ENCODE measurements at places on chromosomes 5 and 9.
A peak's percentile ranks its signal among the peaks of the same experiment; 100 is the strongest.

DNA sequence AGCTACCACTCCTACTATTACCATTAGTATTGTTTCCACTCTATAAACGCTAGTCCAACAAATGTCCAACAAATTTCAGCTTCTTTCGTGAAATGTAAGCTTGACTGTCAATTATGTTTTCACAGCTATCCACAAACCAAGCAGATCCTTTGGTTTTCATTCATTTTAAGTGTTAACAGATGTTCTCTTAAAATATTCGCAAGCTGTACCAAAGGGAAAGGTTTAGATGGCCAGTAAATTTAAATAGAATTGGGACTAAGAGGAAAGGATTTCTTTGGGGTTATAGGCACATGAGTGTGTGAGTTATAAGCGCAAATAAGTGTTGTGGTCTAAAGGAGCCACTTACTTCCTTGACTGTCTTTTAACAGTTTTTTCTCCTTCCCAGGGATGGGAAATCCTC, 136.8 kb upstream of the ADRA1B start:
- no peaks in the 10 kb centered on the region for H3K4me1 ChIP-seq
- no peak overlapping the region for H3K27ac ChIP-seq
- H3K27me3 ChIP-seq: no peaks in the 10 kb centered on the region

GRCh38 chr5:93070938-93071337, 510.1 kb downstream of the NR2F1-AS1 start:
- H3K27me3 ChIP-seq: no peaks in the 10 kb centered on the region
- peak overlapping the region; percentile 21 for H3K27ac ChIP-seq
- H3K4me3 ChIP-seq: no peak overlapping the region
- no peaks in the 10 kb centered on the region for H3K4me1 ChIP-seq
- no peak for DNase-seq
- H3K36me3 ChIP-seq: no peaks in the 10 kb centered on the region

GRCh38 chr5:179288101-179288808, 57.0 kb downstream of the ADAMTS2 start:
- no peak overlapping the region for H3K4me3 ChIP-seq
- peaks cover 7% of the 10 kb centered on the region for H3K4me1 ChIP-seq
- no peak overlapping the region for H3K27ac ChIP-seq
- peak; percentile 46 for DNase-seq
- H3K27me3 ChIP-seq: no peaks in the 10 kb centered on the region
- no peaks in the 10 kb centered on the region for H3K36me3 ChIP-seq

DNA sequence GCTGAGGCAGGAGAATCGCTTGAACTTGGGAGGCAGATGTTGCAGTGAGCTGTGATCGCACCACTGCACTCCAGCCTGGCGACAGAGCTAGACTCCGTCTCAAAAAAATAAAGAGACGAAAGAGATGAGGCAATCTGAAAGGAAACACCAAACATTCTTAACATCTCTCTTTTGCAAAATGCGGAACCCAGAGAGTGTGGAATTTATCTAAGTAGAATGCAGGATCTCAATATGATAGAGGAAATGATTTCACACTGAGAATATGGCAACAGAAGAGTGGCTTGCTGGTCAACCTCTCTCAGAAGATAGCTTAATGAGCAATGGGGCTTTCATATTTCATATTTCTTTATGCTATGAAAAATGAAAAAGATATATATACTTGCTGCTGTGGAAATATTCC, 33.4 kb upstream of the PCA3 start:
- no peak overlapping the region for H3K27ac ChIP-seq
- no peaks in the 10 kb centered on the region for H3K4me1 ChIP-seq
- H3K27me3 ChIP-seq: no peaks in the 10 kb centered on the region

DNA sequence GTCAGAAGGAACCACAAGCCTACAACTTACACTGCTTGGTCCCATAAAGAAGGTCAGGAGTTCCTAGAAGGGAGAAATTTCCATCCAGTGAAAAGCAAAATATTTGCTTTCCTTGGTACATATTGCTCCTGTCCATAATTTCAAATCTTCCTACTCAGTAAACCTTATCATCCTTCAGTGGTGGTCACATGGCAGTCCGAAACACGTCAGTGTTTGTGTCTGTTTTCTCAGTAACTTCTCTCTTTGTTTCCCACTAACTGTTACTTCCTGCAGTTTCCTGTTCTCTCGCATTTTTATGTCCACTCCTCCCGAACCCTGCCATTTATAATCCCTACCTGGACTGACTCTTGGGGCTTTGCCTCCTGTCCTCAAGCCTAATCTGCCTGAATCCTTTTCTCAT, 129.1 kb downstream of the FANCC start:
- no peaks in the 10 kb centered on the region for H3K27me3 ChIP-seq
- peaks cover 22% of the 10 kb centered on the region for H3K4me1 ChIP-seq
- no peaks in the 10 kb centered on the region for H3K36me3 ChIP-seq
- DNase-seq: no peak

- DNase-seq: no peak
- H3K27me3 ChIP-seq: no peaks in the 10 kb centered on the region
- peaks cover 5% of the 10 kb centered on the region for H3K4me1 ChIP-seq
- no peak overlapping the region for H3K4me3 ChIP-seq
- H3K36me3 ChIP-seq: no peaks in the 10 kb centered on the region
Observed at GRCh38 chr5:153907170-153907775, 131.4 kb downstream of the FAM114A2 start.

DNA sequence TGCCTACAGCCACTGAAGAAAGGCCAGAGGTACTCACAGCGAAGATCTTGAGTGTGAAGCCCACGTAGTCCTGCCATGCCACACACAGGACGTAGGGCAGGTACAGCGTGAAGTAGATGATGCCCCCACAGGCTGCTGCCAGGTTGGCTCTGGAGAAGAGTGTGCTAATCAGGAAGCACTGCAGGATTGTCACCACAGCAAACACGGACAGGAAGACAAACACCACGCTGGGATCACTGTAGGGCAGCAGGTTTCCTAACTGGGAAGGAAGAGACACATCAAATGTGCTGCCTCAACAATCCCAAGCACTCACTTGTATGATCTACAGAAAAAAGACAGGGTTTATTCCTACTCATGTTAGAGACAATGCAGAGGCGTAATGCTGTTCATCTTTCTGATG, 63.0 kb downstream of the NIPSNAP3B start:
- H3K27me3 ChIP-seq: no peaks in the 10 kb centered on the region
- no peak for DNase-seq
- peaks cover 97% of the 10 kb centered on the region for H3K36me3 ChIP-seq
- H3K27ac ChIP-seq: no peak overlapping the region
- H3K4me1 ChIP-seq: no peaks in the 10 kb centered on the region
- no peak overlapping the region for H3K4me3 ChIP-seq

- no peak for DNase-seq
- peaks cover 29% of the 10 kb centered on the region for H3K4me1 ChIP-seq
- no peaks in the 10 kb centered on the region for H3K36me3 ChIP-seq
Observed at GRCh38 chr5:151224372-151224771, 480 bp upstream of the CCDC69 start.

DNA sequence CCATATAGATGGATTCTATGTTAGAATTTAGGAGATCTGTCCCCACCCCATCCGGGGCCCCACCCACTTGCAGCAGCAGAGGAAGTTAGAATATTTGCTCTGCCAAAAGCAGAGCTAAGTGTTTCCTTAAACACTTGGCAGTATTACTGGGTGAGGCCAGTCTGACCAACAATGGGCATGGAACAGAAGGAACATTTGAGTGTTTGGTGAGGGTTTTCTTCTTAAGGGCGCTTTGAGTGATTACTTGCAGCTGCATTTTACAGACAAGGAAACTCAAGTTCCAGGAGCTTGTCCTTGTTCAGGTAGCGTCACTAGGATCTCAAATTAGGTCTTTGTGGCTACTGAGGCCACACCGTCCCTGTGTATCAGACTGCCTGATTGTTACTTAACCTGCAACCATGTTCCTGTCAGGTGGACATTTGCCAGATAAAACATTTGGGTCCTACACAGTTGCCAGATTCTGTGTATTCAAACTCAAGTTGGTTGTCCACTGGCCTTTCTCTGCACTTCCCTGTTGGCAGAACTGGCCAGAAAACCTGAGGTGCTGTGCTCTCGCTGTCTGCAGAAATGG, 59.3 kb downstream of the SLC46A2 start:
- peaks cover 9% of the 10 kb centered on the region for H3K36me3 ChIP-seq
- peak; percentile 87 for DNase-seq
- no peaks in the 10 kb centered on the region for H3K27me3 ChIP-seq

DNA sequence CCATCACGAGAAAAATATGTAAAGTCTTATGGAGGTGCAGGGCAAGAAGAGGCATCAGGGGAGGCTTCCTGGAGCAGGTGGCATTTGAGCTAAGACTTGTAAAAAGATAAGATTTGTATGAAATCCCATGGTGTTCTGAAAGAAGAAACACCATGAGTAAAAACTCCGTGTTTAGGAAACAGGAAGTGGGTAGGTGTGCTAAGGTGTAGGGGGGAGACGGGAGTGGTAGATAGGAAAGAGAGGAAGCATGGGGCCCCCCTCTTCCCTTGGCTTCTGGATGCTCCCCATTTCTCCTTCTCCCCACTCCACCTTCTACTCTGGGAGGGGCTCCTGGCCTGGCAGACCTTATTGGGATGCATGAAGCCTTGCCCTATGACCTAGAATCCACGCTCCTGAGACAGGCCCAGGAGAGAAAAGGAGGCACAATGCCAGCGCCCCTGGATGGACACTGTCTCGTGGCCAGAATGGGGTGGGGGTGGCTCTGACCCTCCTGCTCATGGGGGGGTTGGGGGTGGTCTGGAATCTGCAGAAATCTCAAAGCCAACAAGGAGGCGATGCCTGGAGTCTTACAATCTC, 103.6 kb downstream of the GTF3C4 start:
- no peaks in the 10 kb centered on the region for H3K4me1 ChIP-seq
- H3K4me3 ChIP-seq: no peak overlapping the region
- no peak overlapping the region for H3K27ac ChIP-seq
- no peaks in the 10 kb centered on the region for H3K27me3 ChIP-seq
- DNase-seq: no peak

- H3K27me3 ChIP-seq: no peaks in the 10 kb centered on the region
- no peak overlapping the region for H3K27ac ChIP-seq
- DNase-seq: no peak
- no peaks in the 10 kb centered on the region for H3K36me3 ChIP-seq
Observed at GRCh38 chr5:156670615-156671014, 179.5 kb upstream of the PPP1R2B start.
